Testis (tissue), 5 donors: ENCODE measurements at places on chromosomes 12 and 14. TPM values are rescaled to one million over a fixed set of nuclear protein-coding genes. Genes with fewer than 3 reads are reported as not detected.

- DNase-seq: no peak
- no peaks in the 10 kb centered on the region for H3K36me3 ChIP-seq
- no peak overlapping the region for H3K27ac ChIP-seq
- no peaks in the 10 kb centered on the region for H3K27me3 ChIP-seq
Observed at GRCh38 chr14:96417254-96417653, 25.3 kb downstream of the AK7 start.

DNA sequence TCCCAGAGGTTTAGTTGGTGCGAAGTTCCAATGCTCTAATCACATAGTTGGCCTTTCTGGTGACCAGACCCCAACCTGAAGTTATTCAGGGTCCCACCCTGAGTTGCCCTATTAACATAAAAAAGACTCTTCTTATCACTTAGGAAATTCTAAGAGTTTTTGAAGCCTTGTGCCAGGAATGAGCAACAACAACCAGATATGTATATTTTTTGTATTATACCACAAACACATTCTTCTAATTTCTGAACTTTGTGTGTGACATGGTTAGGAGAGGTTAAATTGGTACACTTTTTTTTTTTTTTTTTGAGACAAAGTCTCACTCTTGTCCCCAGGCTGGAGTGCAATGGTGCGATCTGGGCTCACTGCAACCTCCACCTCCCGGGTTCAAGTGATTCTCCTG is 320.4 kb upstream of the PDE3A start:
- no peaks in the 10 kb centered on the region for H3K27me3 ChIP-seq
- no peaks in the 10 kb centered on the region for H3K36me3 ChIP-seq
- no peak overlapping the region for H3K4me3 ChIP-seq
- H3K4me1 ChIP-seq: no peaks in the 10 kb centered on the region

- DNase-seq: peak; percentile 38
- H3K36me3 ChIP-seq: no peaks in the 10 kb centered on the region
- no peak overlapping the region for H3K4me3 ChIP-seq
- peaks cover 9% of the 10 kb centered on the region for H3K4me1 ChIP-seq
Observed at GRCh38 chr12:56991319-56992246, 14.8 kb downstream of the ZBTB39 start.

GRCh38 chr14:92492258-92492657 is 21.3 kb upstream of the RIN3 start:
- H3K36me3 ChIP-seq: no peaks in the 10 kb centered on the region
- H3K4me3 ChIP-seq: no peak overlapping the region
- no peaks in the 10 kb centered on the region for H3K4me1 ChIP-seq

DNA sequence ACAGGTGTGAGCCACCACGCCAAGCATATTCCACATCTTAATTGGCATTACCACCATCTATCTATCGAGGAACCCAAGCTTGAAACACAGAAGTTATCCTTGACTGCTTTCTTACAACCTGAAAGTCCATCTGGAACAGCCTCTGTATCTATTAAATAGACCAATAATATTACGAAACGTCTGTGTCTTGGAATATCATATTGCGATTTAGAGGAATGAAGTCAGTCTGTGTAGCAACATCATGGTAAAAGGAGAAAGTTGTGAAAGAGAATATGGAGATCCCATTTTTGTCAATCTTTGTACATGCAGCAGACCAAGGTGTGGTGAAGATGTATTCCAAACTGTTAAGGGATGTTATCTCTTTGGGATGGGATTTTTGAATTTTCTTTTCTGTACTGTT is 25.8 kb upstream of the MAX start:
- no peak overlapping the region for H3K27ac ChIP-seq
- H3K36me3 ChIP-seq: no peaks in the 10 kb centered on the region
- no peaks in the 10 kb centered on the region for H3K27me3 ChIP-seq

DNA sequence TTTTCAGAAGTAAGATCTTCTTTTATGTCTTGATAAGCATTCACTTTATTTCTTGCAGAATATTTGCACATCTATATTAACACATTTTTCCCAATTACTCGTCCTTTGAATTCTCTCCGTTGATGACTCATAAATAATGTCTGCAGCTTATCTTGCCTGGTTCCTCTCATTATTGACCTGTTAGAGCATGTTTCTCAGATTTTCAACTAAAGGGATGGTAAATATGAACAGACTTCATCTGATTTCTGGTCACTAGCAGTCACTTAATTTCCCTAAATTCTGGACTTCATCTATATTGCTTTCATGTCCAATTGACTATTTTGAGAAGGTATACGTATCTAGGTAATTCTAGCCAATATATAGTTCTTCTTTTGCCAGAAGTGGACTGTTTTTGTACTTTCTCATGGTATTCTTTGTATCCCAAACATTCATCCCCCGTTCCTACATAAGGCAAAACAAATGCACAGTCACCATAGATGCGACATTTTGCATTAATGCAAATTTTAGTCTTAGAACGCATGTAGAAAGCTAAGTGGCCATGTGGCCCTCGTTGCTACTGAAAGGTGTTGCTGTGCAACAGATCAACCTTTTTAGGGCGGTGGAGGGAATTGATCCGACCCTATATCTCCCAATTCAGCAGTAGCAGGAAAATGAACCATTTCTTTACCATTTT is 6.2 kb downstream of the PIK3C2G start:
- H3K27me3 ChIP-seq: no peaks in the 10 kb centered on the region
- H3K4me3 ChIP-seq: no peak overlapping the region
- no peak overlapping the region for H3K27ac ChIP-seq
- no peaks in the 10 kb centered on the region for H3K4me1 ChIP-seq
- H3K36me3 ChIP-seq: no peaks in the 10 kb centered on the region

- H3K4me3 ChIP-seq: peak overlapping the region; percentile 63
- no peaks in the 10 kb centered on the region for H3K27me3 ChIP-seq
- no peaks in the 10 kb centered on the region for H3K36me3 ChIP-seq
- no peak for DNase-seq
Observed at GRCh38 chr14:33951183-33951840, 438 bp upstream of the EGLN3 start.

DNA sequence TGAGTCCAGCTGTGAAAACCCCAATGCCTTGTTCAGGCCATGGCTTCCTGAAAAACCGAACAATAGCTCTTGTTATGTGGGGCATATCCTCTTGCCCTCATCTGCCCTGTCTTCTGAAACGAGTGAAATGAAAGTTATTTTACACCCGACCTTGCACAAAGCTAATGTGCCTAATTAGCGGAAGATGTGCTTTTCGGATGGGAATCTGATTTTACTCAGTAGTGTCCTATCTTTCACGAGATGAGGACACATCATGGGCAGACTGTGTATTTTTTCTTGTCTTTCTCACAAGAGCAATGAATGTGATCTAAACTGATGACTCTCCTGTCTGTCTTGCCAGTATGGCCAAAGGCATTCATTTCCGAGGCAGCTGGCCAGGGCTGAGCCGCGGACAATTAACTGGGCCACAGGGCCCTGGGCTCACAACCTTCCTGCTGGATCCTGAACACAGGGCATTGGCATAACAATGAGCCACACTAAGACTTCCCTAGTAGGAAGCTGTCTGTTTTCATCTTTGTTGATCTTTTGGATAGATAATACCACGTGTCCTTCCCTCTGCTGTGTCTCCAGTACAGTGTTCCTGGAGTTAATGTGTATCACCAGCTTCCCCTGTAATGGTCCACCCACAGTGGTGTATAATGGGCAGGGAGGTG is 86.0 kb upstream of the HIF1A start:
- no peak for DNase-seq
- no peak overlapping the region for H3K27ac ChIP-seq
- no peaks in the 10 kb centered on the region for H3K36me3 ChIP-seq
- H3K4me3 ChIP-seq: no peak overlapping the region
- no peaks in the 10 kb centered on the region for H3K27me3 ChIP-seq

GRCh38 chr12:76033081-76034011 is 1.8 kb upstream of the PHLDA1 start:
- peaks cover 12% of the 10 kb centered on the region for H3K4me1 ChIP-seq
- no peaks in the 10 kb centered on the region for H3K36me3 ChIP-seq
- no peak overlapping the region for H3K27ac ChIP-seq
- H3K27me3 ChIP-seq: no peaks in the 10 kb centered on the region
- peak overlapping the region; percentile 91 for H3K4me3 ChIP-seq

DNA sequence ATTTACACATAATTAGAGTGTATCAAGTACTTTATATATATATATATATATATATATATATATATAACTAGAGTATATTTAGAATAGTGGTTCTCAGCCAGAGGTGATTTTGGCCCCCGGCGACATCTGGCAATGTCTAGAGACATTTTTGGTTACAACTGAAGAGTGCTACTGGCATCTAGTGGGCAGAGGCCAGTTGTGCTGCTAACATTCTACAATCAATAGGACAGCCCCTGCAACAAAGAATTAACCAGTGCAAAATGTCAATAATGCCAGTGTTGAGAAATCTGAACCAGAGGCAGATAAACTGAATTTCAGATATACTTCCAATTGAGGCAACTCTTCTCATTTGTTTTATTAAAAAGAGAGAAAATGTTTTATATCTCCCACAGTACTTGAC is 8.9 kb downstream of the GTF2A1 start:
- no peaks in the 10 kb centered on the region for H3K4me1 ChIP-seq
- no peak overlapping the region for H3K27ac ChIP-seq

- H3K27ac ChIP-seq: no peak overlapping the region
- no peaks in the 10 kb centered on the region for H3K4me1 ChIP-seq
- no peaks in the 10 kb centered on the region for H3K27me3 ChIP-seq
- H3K36me3 ChIP-seq: no peaks in the 10 kb centered on the region
Observed at GRCh38 chr12:31773223-31773750, 44.5 kb upstream of the AMN1 start.

GRCh38 chr14:64806862-64807495 is 72.7 kb downstream of the SPTB start:
- DNase-seq: no peak
- no peak overlapping the region for H3K27ac ChIP-seq
- no peaks in the 10 kb centered on the region for H3K27me3 ChIP-seq
- H3K36me3 ChIP-seq: no peaks in the 10 kb centered on the region
- H3K4me3 ChIP-seq: no peak overlapping the region

GRCh38 chr14:21020977-21021545 is 3.8 kb downstream of the NDRG2 start:
- peaks cover 21% of the 10 kb centered on the region for H3K4me1 ChIP-seq
- no peak overlapping the region for H3K27ac ChIP-seq
- H3K4me3 ChIP-seq: no peak overlapping the region
- no peaks in the 10 kb centered on the region for H3K27me3 ChIP-seq
- no peaks in the 10 kb centered on the region for H3K36me3 ChIP-seq

GRCh38 chr12:50053583-50053982 is 3.8 kb upstream of the ASIC1 start:
- peaks cover 23% of the 10 kb centered on the region for H3K4me1 ChIP-seq
- no peak overlapping the region for H3K4me3 ChIP-seq
- no peaks in the 10 kb centered on the region for H3K27me3 ChIP-seq
- no peak overlapping the region for H3K27ac ChIP-seq

- H3K36me3 ChIP-seq: no peaks in the 10 kb centered on the region
- no peaks in the 10 kb centered on the region for H3K4me1 ChIP-seq
- no peak overlapping the region for H3K27ac ChIP-seq
Observed at GRCh38 chr12:45688183-45688582, 41.3 kb upstream of the ARID2 start.

GRCh38 chr12:25914551-25914950 is 43.9 kb upstream of the RASSF8 start:
- no peaks in the 10 kb centered on the region for H3K27me3 ChIP-seq
- no peak overlapping the region for H3K4me3 ChIP-seq
- no peak overlapping the region for H3K27ac ChIP-seq
- no peaks in the 10 kb centered on the region for H3K4me1 ChIP-seq
- DNase-seq: no peak
- H3K36me3 ChIP-seq: no peaks in the 10 kb centered on the region

DNA sequence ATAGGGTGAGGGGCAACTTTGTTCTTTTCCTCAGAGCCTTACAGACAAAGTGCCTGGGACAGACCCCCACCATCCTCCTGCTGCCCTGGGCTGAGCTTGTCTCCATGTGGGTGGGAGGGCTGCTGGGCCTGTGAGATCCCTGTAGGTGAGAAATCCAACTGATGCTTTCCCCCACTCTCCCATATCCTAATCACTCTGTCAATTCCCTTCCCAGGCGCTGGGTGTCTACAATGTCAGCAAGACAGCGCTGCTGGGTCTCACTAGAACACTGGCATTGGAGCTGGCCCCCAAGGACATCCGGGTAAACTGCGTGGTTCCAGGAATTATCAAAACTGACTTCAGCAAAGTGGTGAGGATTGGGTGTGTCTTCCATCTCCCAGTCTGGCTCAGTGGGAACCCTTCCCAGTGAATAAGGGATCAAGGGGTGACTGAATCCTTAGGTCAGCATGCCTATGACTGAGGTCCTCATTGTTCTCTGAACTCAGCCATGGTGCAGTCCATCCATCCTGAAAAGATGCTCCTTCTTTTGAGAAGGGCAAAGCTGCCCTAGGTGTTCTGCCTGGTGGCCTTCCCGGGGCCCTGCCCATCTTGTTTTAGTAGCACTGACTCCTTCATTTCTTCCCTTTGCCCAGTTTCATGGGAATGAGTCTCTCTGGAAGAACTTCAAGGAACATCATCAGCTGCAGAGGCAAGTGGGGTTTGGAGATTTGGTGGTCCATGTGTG is 8.2 kb downstream of the DHRS2 start:
- H3K27ac ChIP-seq: no peak overlapping the region
- no peak for DNase-seq
- H3K4me1 ChIP-seq: peaks cover 5% of the 10 kb centered on the region
- H3K27me3 ChIP-seq: no peaks in the 10 kb centered on the region

- no peak overlapping the region for H3K27ac ChIP-seq
- no peak overlapping the region for H3K4me3 ChIP-seq
- H3K36me3 ChIP-seq: no peaks in the 10 kb centered on the region
- H3K4me1 ChIP-seq: peaks cover 4% of the 10 kb centered on the region
- H3K27me3 ChIP-seq: no peaks in the 10 kb centered on the region
Observed at GRCh38 chr14:91848504-91849001, 18.8 kb downstream of the TC2N start.

DNA sequence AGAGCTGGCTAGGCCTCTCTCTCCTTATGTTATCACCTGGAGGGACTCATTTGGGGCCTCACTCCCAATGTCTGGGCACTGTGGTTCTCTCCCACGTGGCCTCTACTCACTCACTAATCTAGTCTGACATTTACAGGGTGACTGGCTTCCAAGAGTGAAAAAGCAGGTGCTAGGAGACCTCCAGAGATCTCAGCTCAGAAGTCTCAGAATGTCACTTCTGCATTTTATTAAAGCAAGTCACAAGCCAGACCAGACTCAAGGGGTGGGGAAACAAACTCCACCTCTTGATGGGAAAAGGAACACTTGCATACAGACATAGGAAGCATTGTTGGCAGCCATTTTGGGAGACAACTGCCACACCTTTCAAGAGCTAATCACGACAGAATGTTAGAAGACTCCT is 175.9 kb downstream of the MON2 start:
- no peaks in the 10 kb centered on the region for H3K36me3 ChIP-seq
- H3K27ac ChIP-seq: no peak overlapping the region

GRCh38 chr14:35480119-35480769 is 53.7 kb upstream of the INSM2 start:
- peaks cover 4% of the 10 kb centered on the region for H3K4me1 ChIP-seq
- no peaks in the 10 kb centered on the region for H3K27me3 ChIP-seq
- no peak for DNase-seq
- no peaks in the 10 kb centered on the region for H3K36me3 ChIP-seq
- no peak overlapping the region for H3K4me3 ChIP-seq
- H3K27ac ChIP-seq: no peak overlapping the region

GRCh38 chr14:93834699-93835371 is 46.5 kb upstream of the PRIMA1 start:
- H3K4me3 ChIP-seq: no peak overlapping the region
- no peak overlapping the region for H3K27ac ChIP-seq
- no peak for DNase-seq
- no peaks in the 10 kb centered on the region for H3K27me3 ChIP-seq
- no peaks in the 10 kb centered on the region for H3K4me1 ChIP-seq
- H3K36me3 ChIP-seq: no peaks in the 10 kb centered on the region

- no peaks in the 10 kb centered on the region for H3K4me1 ChIP-seq
- no peak overlapping the region for H3K27ac ChIP-seq
Observed at GRCh38 chr12:124316257-124316900, 21.5 kb downstream of the RFLNA start.

CRIP1 gene
- total RNA-seq: 3.0 TPM

HOXC6 gene
- total RNA-seq: 1.9 TPM

ESPL1 gene
- total RNA-seq: 16.5 TPM

SMAGP gene
- 12.2 TPM for total RNA-seq

BMAL2 gene
- 3.7 TPM for total RNA-seq

TMCC3 gene
- 6.4 TPM for total RNA-seq

CMA1 gene
- total RNA-seq: not detected
